Lower lobe of right lung (tissue), 2 donors: ENCODE measurements at places on chromosomes 6 and 20. TPM values are rescaled to one million over a fixed set of nuclear protein-coding genes. Genes with fewer than 3 reads are reported as not detected.

DNA sequence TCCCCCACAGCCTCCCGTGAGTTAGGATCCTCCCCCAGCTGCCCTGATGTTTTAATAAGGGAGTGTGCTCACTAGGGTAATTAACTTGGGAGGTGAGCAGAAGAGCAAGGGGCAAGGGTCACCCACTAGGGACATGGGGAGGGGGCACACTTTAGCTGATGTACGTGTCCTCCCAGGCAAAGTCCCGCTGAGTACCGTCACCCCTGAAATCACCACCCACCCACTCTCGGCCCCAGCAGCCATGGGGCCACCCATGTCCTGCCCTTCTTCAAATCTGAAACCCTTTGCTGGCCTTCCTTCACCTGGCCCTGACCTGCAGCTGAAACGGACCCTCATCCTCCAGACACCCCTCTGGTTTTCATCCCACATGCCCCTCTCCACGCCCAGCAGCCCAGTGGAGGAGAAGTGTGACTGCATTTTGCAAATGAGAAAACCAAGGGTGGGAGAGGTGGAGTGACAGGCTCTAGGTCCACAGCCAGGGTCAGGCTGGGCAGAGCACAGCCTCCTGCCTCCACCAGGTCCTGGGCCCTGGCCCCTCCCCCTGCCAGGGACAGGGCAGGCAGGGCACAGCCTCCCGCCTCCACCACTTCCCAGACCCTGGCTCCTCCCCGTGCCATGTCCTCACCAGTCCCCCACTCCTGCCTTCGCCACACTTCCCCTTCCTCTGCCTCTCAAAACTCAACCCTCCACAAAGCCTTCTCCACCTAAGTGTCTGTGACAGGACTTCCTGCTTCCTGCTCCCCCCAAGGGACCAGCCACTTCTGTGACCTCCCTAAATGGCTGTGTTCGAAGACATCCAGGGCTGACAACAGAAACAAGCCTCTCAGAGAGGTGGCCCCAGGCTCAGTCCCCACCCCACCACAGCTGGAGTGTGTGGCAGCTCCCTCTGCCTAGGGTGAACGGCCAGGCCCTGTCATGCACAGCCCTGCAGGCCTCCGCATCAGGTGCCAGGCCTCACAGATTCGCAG is 15.1 kb downstream of the ACSS1 start:
- DNase-seq: peak; percentile 89

The TRIM31 gene
- total RNA-seq: 0.62 TPM

GRCh38 chr6:23086100-23086499 is 516.7 kb downstream of the HDGFL1 start:
- DNase-seq: no peak

DNA sequence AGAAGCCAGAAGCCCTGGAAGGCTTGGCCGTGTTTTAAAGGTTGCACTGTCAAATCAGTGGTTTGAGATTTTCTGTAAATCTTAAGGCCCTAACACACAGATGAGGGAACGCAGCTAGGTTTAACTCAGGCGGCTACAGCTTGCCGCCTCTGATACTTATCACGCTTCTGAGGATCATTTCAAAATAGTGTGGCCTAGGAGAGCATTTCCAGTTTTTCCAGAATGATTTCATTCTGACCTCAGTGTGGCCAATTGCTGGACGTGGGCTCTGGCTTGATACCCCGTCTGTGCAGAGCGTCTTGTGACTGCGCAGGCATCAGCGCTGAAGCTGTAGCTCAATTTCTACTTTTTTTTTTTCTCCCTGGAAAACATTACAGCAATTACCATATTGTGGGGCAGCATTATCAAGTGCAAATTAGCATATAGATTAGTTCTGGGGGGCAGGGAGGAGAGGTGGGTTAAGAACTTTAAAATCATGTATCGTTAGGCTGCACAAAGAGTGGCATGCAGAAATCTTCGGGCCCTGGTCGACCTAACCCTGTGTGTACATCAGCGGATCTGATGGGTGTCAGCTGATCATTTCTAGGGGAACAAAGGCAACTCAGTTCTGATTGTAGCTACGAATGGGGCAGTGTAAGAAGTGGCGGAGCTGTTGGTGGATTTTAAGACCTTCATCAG is 105.0 kb upstream of the EEF1E1 start:
- DNase-seq: no peak

The HLA-DQA2 gene
- 68.0 TPM for total RNA-seq

DNA sequence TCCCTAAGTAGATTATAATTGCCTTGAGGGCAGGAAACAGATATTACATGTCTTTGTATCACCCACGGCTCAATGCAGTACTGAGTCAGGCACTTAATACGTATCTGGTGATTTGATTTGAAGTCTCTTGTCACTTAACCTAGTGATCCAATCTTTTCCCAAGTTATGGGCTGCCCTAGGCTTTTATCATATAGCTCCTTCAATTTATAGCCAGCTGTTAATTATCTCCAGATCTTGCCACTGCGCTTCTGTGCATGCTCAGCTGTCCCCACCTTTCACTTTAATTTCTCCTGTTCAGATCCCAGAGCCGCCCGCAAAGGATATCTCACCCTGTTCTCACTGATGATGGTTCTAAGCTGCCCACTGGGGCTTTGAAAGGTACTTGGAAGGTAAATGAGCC is 41.9 kb downstream of the SNHG17 start:
- DNase-seq: no peak

GRCh38 chr20:5596401-5597193 is 153.6 kb upstream of the SHLD1 start:
- no peak for DNase-seq

GRCh38 chr6:71324194-71324785 is 35.7 kb downstream of the OGFRL1 start:
- DNase-seq: no peak

The MYBL2 gene
- total RNA-seq: 1.7 TPM

- DNase-seq: no peak
Observed at GRCh38 chr20:48875233-48875913, 46.1 kb upstream of the ARFGEF2 start.

The TOP1 gene
- 52.0 TPM for total RNA-seq

The RHAG gene
- not detected for total RNA-seq

DNA sequence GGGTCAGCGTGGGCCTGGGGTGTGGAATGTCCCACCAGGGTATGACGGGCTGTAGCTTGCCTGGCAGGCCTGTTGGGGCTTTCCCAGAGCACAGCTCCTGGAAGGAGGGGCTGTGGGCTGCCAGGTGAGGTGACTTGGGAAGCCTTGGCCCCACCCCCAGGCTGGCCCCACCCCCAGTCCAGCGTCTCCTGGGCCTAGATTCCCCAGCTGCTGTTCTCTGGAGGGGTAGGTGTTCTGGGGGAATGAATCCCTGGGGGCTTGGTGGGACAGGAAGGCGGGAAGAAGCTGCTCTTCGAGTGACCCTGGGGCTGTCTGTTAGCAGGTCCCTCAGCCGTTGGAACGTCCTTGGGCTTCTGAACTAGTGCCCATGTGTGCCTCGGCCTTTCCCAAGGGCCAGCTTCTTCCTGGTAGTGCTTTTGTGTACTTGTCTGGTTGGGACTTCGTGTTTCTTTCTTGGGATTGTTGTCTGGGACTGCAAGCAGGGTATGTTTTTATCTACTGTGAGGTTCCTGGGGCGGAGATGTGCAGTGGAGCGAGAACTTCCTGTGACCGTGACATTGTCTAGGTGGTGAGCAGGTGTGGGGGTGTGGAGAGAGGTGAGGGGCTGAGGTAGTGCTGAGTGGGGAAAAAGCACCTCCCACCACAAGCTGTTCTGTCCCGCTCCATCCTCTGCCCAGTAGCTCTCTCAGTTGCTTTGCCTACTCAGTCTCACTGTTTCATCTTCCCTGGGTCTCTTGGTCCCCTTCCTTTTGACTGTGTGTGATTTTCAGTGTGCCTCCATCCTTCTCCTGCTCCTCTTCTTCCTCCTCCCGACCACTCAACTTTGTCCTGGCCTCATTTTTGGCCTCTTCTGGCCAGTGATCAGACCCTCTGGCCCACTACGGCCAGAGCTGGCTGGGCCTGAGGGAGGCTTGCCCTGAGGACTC is 1.3 kb upstream of the DDR1 start:
- peak; percentile 83 for DNase-seq

DNA sequence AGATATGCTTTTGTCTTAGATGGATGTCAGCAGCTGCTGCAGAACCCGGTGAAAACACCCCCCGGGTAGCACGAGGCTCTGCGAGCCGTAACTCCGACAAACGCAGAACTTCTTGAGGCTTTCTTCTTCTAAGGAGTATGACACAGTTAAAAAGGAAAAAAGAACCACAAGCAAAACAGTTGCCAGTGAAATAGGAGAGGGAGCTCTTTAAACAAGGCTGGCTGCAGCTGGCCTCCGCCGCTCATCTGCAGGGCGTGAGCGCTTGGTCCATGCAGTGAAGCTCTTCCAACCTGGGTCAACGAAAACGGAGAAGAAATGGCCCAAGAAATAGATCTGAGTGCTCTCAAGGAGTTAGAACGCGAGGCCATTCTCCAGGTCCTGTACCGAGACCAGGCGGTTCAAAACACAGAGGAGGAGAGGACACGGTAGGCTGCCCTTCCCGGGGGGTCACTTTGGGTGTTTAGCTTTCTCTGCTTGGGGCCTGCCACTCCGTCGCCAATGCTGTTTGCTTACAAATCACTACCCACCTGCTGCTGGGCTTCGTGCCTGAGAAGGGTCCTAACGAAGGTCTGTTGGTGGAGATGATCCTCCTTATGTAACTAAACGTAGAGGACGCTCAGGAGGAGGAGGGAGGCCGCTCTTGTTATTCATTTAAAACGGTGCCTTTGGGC is 13.2 kb downstream of the SYTL3 start:
- DNase-seq: no peak

DNA sequence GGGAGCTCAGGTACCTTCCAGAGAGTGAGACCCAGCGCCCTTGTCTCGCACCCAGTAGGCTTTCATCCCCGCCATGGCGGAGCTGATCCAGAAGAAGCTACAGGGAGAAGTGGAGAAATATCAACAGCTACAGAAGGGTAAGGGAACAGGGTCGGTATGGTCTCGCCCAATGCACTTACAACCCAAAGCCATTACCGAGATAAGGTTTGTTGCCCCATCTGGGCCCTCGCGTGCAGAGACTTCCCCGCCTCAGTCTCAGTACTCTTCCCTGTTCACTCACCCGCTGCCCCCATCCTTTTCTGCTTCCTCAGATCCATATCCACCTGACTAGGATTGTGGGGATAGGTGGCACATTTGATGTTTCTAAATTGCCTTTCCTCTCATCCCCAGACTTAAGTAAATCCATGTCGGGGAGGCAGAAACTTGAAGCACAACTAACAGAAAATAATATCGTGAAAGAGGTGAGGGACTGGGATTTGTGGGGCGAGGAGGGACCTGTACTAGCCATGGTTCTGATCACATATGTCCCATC is 449 bp downstream of the PFDN6 start:
- no peak for DNase-seq

The CST7 gene
- total RNA-seq: 11.7 TPM

The PCED1A gene
- 43.5 TPM for total RNA-seq

- no peak for DNase-seq
Observed at GRCh38 chr6:24916496-24916895, 19.3 kb downstream of the RIPOR2 start.

GRCh38 chr6:21444711-21445260 is 148.8 kb upstream of the SOX4 start:
- DNase-seq: no peak

- no peak for DNase-seq
Observed at GRCh38 chr6:139712830-139713229, 338.4 kb upstream of the CITED2 start.

DNA sequence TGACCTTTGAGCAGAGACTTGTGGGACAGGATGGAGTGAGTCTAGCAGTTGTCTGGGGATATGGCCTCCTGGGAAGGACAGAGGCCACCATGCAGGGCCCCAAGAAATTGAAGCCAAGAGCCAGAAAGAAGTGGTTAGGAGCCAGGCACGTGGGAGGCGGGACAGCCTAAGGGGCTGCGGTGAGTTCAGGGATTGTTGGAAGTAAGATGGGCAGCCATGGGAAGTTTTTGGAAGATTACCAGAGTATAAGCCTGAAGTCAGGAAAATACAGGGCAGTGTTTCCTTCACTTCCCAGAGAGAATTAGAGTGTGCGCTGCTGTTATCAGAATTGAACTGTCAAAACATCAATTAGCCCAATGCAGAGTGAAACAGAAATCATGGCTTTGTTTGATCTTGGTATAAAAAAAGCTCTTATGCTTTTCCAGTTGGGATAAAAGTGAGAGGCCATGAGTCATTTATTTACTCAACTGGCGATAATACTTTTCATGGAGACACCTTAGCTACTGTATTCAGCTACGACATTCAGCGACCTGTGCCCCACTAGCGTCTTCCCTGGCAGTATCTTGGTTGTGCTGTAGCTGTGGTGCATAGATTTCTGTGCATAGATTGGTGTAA is 66.9 kb downstream of the PHACTR2 start:
- no peak for DNase-seq
